Posterior cingulate gyrus (tissue), 11 donors: ENCODE measurements at places on chromosomes 1 and 21.

GRCh38 chr1:111857194-111857651 is 101.5 kb downstream of the DDX20 start:
- DNase-seq: peak; percentile 44

DNA sequence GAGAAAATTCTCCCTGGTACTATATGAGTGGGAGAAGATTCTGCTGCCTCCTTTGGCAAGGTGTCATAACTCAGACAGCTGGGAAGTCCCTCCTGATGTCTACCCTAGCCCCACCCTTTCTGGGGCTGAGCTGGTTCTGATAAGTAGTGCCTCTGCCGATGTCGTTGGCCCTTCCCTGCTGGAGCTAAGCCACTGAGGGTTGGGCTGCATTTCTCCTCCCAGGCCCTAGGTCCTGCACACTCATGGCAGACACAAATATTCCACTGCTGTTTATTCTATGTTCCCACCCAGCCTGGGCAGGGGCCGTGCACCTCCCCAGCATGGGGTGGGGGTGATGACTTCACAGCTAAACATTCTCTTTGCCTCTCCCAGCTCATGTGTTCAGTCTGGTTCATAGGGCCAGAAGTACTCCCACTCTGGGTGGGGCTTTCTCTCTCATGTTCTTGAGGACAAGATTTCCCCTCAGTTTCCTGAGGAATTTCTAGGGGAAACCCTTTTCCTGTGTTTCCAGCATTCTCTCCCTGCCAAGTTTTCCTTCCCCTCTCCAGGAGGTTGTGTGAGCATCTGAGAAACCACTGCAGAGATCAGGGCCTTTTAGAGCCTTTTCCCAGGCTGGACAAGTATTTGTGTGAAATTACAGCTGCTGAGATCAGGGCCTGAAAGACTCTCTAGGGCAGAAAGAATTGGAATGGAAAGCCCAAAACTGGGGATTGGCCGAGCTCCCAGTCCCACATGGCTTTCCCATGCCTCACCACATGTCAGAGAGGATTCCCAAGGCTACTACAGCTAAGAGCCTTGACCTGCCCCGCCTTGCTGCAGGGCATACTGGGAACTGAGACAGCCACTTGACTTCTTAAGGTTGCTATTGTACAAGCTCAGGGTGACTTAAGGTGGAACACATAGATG is 66.2 kb downstream of the ATP2B4 start:
- DNase-seq: no peak

DNA sequence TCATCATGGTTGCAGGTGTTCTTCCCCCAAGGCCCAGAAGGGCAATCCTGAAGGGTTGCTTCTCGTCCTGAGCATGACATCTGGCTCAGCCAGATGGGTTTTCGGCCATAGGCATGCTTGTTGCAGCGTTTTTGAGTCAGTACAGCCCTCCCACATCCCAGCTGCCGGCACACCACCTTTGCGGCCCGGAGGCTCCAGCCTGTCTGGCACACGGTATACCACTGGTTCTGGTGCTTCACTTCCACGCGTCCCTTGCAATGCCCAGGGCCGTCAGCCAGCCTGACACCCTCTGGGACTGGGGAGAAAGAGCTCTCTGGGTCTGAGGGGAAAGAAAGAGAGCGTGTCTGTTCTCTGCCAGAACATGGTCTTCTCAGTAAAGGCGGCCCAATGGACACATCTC is 7.2 kb downstream of the CD5L start:
- no peak for DNase-seq

DNA sequence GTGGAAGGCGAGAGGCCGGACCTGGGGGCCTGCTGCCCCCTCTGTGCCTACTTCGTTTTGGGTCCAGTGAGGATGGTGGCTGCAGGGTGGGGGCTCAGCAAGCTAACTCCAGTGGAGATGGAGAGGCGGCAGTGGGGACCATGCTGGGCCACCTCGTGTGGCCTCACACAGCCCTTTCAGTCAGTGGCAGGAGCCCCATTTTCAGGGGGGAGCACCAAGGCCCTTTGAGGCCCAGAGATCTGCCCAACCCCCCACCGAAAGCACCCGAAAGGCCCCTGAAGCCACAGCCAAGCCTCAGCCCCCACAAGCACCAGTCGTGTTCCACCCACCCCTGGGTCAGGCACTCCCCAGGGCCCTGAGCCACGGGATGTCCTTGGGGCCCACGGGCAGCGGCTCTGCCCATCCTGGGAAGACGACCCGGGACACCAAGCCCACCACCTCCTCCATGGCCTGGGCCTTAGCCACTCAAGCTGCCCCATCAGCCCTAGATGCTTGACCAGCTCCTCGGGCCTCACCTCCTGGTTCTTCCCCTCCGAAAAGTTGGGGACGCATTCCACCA is 345 bp downstream of the FTCD start:
- DNase-seq: no peak

- DNase-seq: no peak
Observed at GRCh38 chr1:65209005-65209885, 61.2 kb downstream of the AK4 start.

GRCh38 chr1:32200226-32201010 is at the start of gene CCDC28B:
Gene CCDC28B (plus strand): TSS chr1:32200595. CDS start chr1:32201936, 1,341 bp downstream.
- peak; percentile 87 for DNase-seq

- no peak for DNase-seq
Observed at GRCh38 chr1:85611425-85611824, 30.9 kb downstream of the CCN1 start.

GRCh38 chr1:117286562-117286961 is 75.8 kb upstream of the VTCN1 start:
- DNase-seq: no peak

- DNase-seq: no peak
Observed at GRCh38 chr21:45010096-45010495, 64.3 kb upstream of the ADARB1 start.

- no peak for DNase-seq
Observed at GRCh38 chr1:203453016-203453415, 22.6 kb upstream of the PRELP start.
